ENCODE measurements at places on chromosomes 3 and 15.

GRCh38 chr15:26132811-26133210 is 269.7 kb upstream of the ATP10A start:
- DNase-seq, result no peak

DNA sequence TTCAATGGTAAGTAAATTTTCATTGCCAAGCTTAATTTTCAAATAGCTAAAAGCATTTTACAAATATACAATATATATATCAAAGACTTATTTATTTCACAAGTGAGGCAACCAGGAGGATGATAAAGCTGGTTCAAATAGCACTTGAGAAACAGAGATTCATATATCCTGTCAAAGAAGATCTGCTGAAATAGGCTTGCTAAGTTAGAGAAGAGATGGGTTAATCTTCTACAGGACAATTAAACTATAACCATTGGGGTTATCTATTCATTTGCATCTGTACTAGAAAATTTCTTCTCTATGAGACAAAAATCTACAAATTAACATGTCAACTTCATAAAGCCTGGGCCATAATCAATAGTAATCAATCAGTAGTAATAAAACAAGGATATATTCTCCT is 637.7 kb upstream of the UBE2E2 start:
- DNase-seq, result no peak

DNA sequence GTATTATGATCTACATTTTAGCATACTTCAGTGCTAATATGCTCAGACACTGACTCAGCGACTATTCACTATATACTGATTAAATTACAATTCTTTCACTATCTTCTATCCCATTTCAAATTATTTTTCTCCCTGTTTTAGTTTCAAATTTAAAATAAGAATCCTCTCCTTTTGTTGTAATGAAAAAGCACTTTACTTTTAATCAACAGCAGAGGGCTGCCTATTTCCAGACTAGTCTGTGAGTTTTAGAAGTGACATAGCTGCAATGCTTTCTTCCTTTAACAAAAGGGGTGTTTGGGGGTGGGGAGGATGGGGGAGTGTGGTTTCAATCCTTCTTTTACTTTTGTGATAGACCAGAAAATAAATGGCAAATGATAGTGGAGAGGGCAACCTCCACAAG is 2.4 kb downstream of the NEDD4 start:
- DNase-seq, result no peak

DNA sequence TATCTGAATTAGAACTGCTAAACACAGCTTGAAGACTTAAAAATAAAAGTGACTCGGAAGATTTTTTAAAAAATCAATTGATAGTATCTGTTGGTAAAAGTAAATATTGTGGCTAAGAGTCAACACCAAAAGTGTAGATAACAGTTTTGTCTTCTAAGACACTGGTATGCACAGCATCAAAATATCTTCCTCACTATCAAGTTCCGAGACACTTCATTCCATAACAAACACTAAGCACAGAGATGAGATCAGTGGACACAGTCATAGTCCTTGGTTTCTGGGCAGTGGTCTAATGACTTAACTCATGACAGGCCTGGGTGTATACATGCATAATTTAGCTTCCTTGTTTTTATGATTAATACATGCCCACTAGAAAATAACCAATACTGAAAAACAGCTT is 63.2 kb downstream of the PXYLP1 start:
- no peak for DNase-seq

- no peak for DNase-seq
Observed at GRCh38 chr3:40978442-40978841, 220.9 kb upstream of the CTNNB1 start.

DNA sequence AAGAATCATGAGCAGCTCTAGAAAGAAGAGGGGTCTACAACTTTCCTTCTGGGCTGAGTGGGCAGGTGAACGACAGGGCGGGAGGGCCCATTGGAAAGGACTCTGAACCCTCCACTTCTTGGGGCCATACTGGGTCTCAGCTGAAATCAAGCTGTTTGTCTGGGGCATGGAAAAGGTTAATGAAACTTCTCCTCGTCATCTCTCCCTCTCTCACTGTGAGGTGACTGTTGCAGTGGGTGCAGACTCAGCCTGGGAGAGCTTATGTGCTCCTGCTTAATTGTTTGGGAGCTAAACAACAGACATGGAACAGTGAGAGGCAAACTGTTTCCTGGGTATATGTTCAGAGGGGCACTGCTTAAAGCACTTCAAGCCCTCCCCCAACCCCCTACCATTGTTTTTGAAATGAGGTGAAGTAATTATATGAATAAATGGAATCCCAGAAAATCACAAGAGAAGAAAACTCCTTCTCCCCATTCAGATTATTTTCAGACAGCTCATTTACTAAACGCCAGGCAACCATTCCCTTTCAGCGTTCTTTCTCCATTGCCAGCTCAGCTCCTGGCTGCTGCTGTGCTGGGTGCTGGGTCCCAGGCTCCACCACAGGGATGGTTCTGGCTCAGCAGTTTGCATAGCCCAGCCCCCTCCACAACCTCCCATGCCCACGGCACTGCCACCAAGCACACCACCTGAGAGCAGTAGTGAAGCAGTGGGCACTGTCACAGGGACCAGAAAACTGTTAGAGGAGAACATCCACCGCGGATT is 444.9 kb upstream of the TBL1XR1 start:
- DNase-seq, result no peak

- no peak for DNase-seq
Observed at GRCh38 chr15:85429522-85429921, 49.1 kb downstream of the AKAP13 start.

DNA sequence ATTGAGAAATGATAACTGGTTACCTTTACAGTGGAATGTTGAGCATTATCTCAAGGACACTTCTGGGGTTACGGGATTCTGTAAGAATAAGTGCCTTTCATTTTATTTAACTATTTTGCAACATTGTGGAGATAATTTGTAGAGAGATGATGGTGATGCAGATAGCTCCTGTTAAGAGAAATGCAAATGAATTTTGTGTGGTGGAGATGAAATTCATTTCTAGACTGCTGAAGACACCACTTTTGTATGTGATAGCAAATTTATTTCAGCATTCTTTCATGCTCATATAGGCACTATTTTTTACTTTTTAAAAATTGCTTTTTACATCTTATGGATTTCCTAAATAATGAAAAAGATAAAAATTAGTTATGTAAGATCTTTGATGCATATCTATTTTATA is 463.3 kb upstream of the CBLB start:
- DNase-seq, result no peak

DNA sequence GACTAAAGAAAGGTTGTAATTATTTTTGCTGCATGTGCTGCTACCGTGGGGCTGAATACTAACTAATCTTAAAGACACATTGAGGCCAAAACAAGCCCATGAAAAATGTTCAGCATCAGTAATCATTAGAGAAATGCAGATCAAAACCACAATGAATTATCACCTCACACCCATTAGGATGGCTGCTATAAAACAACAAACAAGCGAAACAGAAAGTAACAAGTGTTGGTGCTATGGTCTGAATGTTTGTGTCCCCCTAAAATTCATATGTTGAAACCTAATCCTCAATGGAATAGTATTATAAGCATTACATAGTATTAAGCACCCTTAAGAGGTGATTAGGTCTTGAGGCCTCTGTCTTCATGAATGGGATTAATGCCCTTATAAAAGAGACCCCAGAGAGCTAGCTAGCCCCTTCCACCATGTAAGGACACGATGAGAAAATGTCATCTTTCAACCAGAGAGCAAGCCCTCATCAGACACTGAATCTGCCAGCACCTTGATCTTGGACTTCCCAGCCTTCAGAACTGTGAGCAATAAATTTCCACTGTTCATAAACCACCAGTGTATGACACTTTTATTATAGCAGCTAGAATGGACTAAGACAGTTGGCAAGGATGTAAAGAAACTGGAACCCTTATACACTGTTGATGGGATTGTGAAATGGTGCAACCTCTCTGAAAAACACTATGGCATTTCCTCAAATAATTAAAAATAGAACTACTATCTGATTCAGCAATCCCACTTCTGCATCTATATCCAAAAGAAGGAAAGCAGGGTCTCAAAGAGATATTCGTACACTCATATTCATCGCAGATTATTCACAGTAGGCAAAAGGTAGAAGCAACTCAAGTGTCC is 76.1 kb downstream of the REC114 start:
- DNase-seq, result no peak

DNA sequence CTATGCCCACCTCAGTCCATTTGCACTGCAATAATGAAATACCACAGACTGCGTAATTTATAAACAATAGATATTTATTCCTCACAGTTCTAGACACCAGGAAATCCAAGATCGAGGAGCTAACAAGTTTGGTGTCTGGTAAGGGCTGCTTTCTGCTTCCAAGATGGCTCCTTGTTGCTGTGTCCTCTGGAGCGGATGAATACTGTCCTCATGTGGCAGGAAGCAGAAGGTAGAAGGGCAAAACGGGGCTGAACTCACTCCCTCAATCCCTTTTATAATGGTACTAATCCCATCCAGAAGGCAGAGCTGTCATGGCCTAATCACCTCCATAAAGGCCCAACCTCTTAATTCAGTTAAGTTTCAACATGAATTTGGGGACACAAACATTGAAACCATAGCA is 75.3 kb downstream of the P2RY1 start:
- DNase-seq, result no peak

- DNase-seq, result no peak
Observed at GRCh38 chr15:48370460-48370859, 39.2 kb downstream of the DUT start.

- DNase-seq, result no peak
Observed at GRCh38 chr15:74425630-74426029, 8.1 kb downstream of the SEMA7A start.

GRCh38 chr3:49841126-49841696 is 15.2 kb downstream of the TRAIP start:
- DNase-seq, result no peak

DNA sequence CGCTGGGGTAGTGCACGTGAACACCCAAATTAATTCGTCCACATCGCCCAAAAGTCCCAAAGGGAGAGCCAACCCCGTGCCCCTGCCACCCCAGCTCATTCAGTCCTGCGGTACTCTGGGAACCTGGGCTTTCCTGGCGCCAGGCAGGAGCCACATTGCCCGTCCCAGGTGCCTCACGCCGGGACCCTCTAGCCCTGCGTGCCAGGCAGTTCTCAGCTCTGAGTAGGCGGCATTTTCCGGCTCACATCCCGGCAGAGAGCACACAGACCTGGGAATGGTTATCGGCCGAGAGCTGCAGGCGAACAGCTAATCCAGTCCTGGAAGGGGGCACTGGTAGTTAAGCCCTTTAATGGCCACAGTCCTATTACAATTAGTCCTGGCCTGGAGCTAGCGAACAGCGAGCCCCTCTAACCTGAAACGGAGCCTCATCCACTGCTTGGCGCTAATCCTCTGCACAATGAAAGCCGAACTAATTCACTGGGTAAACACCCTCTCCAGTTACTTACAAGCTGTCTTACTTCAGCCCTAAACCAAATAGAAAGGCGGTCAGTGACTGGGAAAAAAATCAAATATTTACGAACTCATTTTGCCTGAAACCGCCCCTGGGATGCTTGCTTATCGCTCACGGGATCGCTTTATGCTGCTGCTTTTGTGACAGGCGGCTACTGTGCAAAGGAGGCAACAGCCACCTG is 254.6 kb upstream of the SOX14 start:
- no peak for DNase-seq

- DNase-seq, result no peak
Observed at GRCh38 chr3:12170207-12170606, 11.5 kb upstream of the TIMP4 start.

GRCh38 chr3:87969620-87970019 is 89.2 kb downstream of the CGGBP1 start:
- DNase-seq, result no peak

DNA sequence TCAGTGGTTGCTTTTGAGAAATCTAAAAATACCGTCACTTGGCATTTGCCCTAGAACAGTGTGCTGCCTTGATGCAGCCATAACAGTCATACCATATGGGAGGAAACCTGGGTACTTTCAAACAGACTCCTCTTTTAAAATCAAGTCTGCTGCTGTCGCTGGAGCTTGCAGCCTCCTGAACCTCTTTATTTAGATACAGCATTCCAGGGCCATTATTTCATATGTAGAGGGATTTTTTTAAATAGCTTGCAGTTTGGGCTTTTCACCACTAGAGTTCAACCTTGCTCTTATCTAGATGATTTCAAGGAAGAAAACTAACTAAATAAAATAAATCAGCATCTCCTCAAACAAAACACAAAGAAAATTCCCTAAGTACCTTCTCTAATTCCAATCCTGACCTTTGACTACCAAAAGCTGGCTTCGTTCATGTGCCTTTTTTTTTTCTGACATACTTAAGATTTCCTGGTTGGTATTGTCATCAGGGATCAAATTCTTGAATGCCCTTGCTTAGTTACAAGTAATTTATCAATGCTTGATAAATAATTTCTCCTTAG is 111.6 kb downstream of the KBTBD8 start:
- no peak for DNase-seq

- DNase-seq, result no peak
Observed at GRCh38 chr3:124209426-124209825, 217.5 kb upstream of the ROPN1 start.

GRCh38 chr15:101384276-101384675 is 89.2 kb upstream of the SNRPA1 start:
- no peak for DNase-seq

- no peak for DNase-seq
Observed at GRCh38 chr3:195183071-195183776, 87.7 kb downstream of the XXYLT1 start.

DNA sequence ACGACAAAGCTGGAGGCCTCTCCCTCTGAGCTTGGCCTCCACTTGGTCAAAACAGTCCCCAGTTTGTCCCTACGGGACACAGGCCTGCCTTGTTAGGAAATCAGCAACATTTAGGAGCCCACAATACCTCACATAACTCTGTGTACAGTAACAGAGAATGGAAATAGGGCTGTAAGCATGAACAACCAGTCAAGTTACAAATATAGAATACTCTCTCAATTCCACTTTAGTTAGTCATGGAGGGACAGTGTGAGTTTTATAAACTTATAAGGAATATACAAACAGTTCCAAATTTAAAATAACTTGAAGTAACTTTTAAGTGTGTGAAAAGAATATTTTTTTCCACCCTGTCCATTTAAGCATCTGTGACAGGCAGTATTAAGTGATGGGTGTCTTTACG is 129.4 kb downstream of the PGPEP1L start:
- DNase-seq, result no peak

DNA sequence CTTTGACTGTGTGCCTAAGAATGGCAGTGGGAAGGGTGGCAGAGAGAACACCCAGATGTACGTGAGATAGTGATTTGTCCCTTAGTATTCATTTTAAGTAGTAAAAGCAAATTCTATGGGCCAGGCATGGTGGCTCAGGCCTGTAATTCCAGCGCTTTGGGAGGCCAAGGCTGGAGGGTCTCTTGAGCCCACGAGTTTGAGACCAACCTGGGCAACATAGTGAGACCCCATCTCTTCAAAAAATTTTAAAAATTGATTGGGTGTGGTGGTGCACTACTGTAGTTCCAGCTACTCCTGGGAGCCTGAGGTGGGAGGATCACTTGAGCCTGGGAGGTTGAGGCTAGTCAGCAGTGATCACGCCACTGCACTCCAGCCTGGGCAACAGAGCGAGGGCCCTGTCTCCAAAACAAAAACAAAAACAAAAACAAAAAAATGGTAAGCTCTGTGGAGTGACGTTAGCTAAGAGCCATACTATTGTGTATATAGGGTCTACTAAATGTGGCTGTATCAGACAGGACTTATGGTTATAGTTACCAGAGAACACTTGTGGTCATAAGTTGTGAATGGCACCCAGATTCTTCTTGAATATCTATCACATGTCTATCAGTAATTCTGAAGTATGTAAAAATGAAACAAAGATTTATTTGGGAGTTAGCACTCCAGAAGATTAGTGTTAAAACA is 171.5 kb downstream of the TCF12 start:
- no peak for DNase-seq
